Lung microvascular endothelial cell (primary cell): ENCODE measurements at places on chromosomes 6 and 20. TPM values are rescaled to one million over a fixed set of nuclear protein-coding genes. Genes with fewer than 3 reads are reported as not detected.
A peak's percentile ranks its signal among the peaks of the same experiment; 100 is the strongest.

Gene FAM209B
- total RNA-seq, result not detected in 2 replicates

Gene SNAI1
- 1.1 and 1.8 TPM in 2 replicates for total RNA-seq

Gene UBE3D
- 1.8 and 2.6 TPM in 2 replicates for total RNA-seq

Gene TNNC2
- total RNA-seq, result not detected in 2 replicates

Gene SCGN
- total RNA-seq, result not detected in 2 replicates

Gene TMC2
- not detected in 2 replicates for total RNA-seq

Gene HSP90AB1
- 317 and 430 TPM in 2 replicates for total RNA-seq

Gene KHDC3L
- total RNA-seq, result not detected in 2 replicates

Gene LHFPL5
- total RNA-seq, result not detected in 2 replicates

Gene MGME1
- 7.8 and 7.9 TPM in 2 replicates for total RNA-seq

Gene FAM217A
- total RNA-seq, result not detected in 2 replicates

Gene UBE2C
- 4.2 and 10.7 TPM in 2 replicates for total RNA-seq

Gene BAG2
- 0.40 and 0.87 TPM in 2 replicates for total RNA-seq

Gene RAB44
- not detected in 2 replicates for total RNA-seq

Gene REPS1
- total RNA-seq, result 20.6 and 21.1 TPM in 2 replicates

Gene GNL1
- total RNA-seq, result 31.8 and 41.1 TPM in 2 replicates

DNA sequence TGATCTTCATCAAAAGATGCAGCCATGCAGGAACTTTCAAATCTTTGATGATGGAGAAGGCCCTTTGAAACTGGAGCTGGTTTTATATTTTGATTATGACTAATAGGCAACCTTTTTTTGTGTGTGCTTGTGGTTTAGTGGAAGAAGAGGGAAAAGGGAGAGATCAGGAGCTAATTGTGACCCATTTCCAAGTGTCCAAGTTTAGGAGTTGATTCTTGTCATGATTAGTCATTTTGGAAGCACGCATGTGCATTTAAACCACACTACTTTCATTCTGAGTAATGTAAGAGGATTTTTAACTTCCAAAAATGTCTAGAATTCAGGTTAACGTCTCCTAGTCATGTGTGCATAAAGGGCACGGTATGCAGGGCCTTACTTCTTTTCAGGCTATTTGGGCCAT lies 3.5 kb downstream of the FOXO3 start:
- no peak for DNase-seq

DNA sequence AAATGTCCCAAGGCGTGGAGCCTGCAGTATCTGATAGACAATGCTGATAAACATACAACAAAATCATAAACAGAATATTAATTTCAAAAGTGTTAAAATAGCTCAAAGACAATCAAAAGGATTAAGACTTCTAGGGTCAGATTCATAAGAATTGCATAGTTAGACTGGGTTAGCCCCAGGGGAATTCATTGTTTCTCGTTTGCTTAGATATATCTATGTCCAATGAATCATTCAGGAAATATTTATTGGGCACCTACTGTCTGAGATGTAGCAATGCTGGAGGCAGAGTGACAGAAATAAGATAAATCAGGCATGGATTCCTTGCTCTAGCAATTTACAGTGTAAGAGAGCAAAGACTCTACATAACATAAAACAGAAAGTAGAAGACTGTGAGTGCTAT lies 124.4 kb upstream of the PRL start:
- no peak for DNase-seq

DNA sequence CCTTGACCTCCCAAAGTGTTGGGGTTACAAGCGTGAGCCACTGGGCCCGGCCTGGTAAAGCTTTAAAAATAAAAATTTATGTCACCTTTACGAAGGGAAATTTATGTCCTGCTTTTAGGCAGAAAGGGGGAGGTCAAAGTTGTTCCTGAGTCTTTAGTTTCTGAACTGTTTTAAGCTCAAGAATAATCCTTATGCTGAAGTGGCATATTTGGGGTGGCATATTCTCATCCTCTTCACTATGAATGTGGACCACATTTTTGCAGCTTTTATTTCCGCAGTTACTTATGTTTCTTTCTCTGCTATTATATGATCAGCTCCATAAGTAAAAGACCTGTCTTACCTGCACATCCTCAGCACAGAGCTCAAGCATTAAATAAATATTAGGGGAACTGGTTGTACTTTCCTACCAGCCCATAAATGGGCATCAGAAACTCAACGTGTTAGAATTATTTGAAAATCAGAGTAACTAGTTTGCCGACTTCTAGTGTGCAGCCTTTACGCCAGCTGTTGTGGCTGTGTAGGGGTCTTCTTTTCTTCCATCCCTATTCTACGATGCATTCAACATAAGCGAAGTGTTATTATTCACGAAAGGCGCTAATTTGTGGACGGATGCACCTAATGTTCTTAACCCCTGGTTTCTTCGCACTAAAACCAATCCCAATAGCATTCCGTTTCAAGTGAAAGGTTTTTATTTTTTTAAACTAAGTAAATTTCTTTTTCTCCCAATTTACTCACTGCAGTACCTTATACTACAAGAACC lies 867 bp upstream of the AKAP7 start:
- no peak for DNase-seq

GRCh38 chr6:80217794-80218193 lies 111.3 kb downstream of the BCKDHB start:
- DNase-seq, result no peak

- DNase-seq, result no peak
Observed at GRCh38 chr6:55901765-55902270, 26.4 kb upstream of the BMP5 start.

DNA sequence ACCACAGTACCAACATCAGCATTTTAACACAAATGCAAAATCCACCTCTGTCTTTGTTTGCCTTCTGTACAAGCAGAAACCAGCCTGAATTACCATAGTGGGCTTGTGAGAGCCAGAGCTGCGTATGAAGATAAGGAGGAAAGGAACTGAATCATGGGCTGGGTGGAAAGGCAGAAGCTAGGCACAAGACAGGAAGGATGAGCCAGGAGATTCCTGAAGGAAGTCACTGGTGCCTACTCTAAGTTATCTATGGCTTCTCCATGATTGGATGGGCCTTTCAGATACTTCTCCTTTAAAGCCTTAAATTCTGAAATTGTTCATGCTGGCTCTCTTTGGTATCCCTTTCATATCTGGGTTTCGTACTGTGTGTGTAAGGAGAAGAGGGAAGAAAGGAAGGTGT lies 140.6 kb downstream of the LCA5 start:
- no peak for DNase-seq

DNA sequence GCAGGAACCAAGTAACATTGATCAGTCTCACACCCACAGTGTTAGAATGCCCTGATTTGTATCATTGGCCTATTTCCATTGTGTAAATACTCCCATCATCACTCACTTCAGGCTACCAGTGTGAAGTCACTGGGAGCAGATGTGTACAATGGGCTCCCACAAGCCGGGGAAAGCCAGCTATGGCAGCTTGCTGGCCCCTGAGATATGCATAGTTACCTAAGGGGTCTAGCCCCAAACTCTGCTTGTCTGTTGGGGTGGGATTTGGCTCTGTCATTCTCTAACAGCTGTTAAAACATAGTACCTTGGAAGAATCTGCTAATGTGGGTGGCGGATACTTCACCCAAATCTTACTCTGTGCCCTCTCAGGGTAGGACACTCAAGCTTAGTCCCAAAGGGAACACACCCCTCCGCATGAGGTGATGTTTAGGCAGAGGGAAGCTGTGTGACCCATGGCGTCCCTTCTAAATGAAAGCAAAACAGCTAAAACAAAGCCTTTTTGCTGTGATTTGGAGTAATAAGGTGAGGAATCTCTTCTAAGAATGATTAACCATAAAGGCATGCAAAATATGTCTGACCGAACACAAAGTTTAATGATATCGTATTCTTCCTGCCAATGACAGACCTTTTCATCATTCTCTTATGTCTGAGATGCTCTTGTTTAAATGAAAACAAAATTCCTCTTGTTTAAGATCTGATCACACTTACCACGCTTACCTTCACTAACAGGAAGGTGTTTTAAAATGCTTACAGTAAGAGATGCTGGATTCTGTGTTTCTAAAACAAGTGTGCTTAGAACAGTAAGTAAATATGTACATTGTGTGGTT lies 45.9 kb upstream of the PXDC1 start:
- DNase-seq, result peak; percentile 83

- DNase-seq, result no peak
Observed at GRCh38 chr20:8331740-8332412, 199.8 kb downstream of the PLCB1 start.

DNA sequence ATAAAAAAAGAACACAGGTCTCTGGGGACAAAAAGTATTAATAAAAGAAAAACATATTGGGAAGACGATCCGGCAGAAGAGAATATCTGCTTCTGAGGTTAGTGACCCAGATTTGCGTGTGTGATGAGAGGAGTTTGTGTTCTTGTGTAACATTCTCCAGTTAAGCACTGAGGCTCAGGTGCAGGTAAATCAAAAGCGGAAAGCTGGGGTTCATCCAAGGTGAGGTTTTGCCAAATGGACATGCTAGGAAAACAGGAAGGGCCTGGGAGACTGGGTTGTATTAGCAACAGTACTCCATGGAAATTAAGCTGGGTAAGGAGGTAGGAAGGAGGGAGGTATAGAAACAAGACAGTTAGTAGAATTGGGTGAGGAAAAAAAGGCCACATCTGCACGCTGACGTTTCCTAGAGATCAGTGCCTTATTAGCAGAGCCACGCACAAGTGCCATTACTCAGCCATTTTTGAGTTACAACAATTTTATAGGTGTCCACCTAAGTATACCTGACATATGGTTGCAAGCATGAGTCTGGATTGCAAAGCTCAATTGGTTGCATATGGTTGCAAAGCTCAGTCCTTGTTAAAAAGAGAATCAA lies 139.6 kb downstream of the ZMYND8 start:
- DNase-seq, result no peak

- DNase-seq, result peak; percentile 84
Observed at GRCh38 chr6:11428895-11429294, 108.7 kb upstream of the TMEM170B start.

DNA sequence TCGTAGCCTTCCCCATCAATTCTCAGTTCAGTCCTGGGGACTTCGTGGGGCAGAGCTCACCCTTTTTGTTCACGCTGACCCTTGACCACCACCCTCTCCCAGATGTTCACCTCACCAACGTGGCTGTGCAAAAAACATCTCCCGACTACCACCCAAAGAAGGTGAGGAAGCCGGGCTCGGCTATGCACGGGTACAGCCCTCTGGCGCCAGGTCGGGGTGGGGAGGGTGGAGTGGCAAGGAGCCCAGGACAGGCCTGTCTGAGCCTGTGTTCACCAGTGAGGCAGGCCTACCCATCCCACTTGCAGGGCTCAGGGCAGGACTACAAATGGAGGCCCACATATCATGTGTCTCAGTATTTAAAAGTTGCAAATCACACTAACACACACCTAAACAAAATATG lies 18.1 kb downstream of the PDRG1 start:
- no peak for DNase-seq

DNA sequence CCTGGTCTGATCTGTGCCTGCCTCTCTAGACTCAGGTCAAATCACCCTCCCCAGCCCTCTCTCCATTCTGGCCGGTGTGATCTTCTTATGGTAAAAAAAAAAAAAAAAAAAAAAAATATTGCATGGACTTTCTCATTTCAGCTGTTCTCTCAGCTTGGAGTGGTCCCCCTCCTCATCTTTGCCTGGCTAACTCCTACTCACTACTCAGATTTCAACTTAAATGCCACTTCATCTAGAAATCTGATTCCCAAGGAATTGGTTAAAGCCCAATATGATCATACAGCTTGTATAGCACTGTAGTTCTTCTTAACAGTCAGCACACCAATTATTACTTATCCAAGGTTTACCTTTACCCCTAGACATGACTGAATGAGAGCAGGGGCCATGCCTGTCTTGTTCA lies 105.9 kb upstream of the CARMIL1 start:
- no peak for DNase-seq

- peak; percentile 1 for DNase-seq
Observed at GRCh38 chr20:56200456-56200855, 48.1 kb upstream of the MC3R start.

DNA sequence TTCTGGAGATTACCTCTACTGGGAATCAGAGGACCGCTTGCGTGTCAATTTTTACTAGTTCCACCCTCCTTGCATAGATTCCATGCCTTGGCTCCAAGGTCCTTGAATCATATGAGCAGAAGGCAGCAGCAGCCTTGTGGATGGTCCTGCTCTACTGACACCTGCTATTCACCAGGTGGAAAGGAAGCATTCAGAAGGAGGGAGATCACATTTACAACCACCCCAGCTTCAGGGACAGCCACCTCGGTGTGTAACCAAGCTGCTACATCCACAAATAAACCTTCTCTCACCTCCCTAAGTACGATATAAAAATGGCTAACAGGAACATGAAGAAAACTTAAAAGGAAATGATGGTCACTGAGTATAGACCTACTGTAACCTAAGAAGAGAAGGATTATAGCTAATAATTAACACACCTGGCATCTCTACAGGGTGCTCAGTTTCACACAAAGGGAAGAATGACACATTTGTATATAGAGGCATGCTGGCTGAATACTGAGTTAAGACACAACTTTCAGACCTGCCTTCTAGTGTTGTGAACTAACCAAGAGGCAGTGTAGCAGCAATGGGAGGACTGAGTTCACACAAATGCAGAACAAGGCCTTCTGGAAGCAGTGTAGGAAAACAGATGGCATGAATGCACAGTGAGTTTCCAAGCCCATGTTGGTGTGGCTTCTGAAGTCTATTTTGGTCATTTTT lies 46.3 kb upstream of the SRPK1 start:
- DNase-seq, result no peak
